ENCODE measurements at places on chromosomes 11 and 22.

DNA sequence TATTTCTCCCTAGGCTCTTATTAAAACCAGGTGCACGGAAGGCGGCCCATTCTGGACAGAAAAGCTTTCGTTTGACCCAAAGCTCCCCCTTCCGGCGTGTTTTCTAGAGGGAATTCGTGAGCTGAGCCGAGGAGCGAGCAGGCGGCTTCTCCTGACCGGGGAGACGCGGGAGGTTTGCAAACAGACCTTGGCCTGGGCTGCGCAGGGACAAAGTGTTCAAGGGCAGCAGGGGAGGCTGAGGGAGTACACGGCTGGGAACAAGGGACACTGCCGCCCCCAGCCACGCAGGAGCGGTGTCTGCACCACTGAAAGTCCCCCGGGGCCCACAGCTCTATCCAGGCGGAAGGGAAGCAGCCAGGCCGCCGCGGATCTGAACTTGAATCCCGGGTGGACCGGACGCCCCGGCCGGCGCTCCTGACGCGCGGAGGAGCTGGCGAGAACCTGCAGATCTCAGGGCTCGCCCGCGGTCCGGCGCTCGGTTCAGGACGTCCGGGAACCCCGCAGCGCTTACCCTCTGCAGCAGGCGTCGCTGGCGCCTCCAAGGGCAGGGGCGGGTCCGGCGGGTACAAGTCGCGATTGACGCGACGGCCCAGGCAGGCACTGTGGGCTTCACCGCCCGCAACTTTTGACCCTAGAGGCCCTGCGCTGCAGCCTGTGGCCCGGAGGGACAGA lies 101.9 kb downstream of the WT1 start:
- DNase-seq, result peak; percentile 50

DNA sequence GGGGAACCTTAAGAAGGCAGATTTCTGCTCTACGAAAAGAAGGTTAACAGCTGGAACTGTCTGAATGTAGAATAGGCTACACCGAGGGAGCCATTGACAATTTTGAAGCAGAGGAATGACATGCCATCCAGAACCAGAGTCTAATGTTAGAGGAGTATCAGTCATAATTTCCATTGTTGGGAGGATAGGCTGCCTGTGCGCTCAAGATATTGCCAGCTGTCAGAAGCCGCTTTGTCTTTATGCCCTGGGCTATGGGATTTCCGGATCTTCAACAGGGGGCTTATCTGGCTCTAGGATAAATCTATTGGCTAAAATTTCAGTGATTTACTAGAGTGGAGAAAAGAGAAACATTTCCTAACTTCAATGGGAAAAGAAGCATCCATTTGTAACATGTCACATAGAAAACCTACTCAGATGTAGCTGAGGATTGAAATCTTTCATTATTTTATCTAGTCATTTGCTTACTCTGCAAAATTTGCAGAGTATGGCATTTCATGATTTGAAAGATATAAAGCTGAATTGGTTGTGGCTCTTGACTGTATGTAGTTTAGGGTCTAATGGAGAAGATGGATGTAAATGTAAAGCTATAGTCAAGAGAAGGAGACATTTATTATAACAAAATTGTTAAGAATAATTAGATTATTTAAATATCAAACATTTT lies 78.9 kb downstream of the ANO3 start:
- DNase-seq, result no peak

DNA sequence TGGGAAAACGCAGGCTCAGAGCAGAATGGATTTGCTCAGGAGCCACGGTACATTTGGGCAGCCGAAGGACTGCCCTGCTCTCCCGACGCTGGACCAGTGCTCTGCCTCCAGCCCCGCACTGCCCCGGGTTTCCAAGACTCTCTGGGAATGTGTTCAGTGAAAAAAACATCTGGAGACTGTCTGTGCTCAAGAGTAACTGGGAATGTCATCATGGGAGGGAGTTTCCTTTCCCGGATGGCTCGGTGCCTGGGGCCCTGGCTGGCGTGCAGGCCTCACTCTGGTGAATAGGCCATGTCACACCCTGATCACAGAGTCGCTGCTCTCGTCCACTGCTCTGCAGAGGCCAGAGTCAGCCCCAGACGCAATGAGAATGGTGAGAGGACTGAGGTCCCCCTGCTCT lies 9.8 kb upstream of the APOL6 start:
- no peak for DNase-seq

DNA sequence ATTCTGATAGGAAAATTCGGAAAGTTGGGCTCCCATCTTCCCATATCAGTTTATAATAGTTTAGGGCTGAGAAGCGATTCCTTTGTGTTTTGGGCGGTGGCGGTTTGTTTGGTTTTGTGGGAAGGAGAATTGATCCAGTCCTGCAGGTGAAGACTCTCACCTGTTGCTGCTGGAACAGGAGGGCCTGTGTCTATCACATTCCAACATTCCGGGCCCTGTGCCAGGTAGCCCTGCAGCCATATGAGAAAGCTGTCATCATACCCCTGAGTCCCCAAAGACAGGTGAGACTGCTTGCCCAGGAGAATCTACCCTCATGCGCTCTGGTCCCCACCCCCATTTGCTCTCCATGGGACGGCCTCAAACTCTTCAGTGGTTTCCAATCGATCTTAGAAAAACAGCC lies 62.1 kb downstream of the TRAF6 start:
- no peak for DNase-seq

DNA sequence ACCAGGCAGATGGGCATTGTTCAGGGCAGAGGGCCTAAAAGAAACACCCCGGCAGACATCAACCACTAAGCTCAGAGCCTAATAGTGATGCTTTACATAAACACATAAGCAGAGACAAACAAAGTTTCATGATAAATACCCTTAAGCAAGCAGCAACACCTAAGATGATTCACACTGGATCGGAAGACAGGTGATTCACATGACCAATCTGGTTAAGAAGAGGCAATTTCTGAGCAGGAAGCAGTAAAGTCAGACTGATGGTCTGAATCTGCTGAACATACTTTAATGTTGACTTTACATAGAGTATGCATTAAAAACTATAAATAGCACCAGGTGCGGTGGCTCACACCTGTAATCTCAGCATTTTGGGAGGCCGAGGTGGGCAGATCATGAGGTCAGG lies 56.1 kb downstream of the SYN3 start:
- no peak for DNase-seq

DNA sequence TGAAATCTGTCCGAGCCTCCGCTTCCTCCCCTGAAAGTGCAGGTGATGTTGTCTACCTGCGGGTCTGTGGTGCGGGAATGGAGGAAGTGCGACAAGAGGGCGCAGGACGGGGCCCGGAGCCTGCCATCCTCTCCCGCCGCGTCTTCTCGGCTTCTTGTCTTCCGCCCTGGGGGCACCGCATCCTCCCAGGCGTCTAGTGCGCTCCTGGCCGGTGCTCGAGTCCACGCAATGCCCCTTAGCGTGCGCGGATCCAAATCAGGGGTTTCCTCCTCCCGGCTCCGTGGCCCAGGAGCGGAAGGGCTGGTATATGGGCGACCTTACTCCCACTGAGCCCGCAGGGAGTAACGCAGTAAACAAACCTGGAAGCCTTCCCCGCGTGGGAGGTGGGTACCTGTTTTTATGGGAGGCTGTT lies 405 bp downstream of the SFI1 start:
- DNase-seq, result no peak

GRCh38 chr11:134486106-134486505 lies 74.1 kb upstream of the B3GAT1 start:
- no peak for DNase-seq

- DNase-seq, result no peak
Observed at GRCh38 chr11:12721816-12722604, 47.8 kb downstream of the TEAD1 start.

GRCh38 chr22:25027043-25027906 lies 74.8 kb downstream of the KIAA1671 start:
- no peak for DNase-seq

DNA sequence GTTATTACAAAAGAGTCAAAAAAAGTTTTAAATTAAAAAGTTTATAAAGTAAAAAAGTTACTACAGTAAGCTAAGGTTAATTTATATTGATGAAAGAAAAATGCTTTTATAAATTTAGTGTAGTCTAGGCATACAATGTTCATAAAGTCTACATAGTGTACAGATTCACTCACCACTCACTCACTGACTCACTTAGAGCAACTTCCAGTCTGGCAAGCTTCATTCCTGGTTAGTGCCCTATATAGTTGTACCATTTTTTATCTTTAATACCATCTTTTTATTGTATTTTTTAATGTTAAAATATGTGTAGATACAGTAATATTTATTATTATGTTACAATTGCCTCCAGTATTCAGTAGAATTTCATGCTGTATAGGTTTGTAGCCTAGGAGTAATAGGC lies 2.6 kb upstream of the MMP10 start:
- no peak for DNase-seq

- DNase-seq, result no peak
Observed at GRCh38 chr11:28735511-28735910, 627.3 kb downstream of the METTL15 start.

- no peak for DNase-seq
Observed at GRCh38 chr11:93652161-93652597, 9.3 kb upstream of the CEP295 start.

GRCh38 chr22:18000441-18001039 lies 23.8 kb downstream of the MICAL3 start:
- no peak for DNase-seq

GRCh38 chr11:27115051-27115650 lies 74.5 kb downstream of the BBOX1 start:
- no peak for DNase-seq

DNA sequence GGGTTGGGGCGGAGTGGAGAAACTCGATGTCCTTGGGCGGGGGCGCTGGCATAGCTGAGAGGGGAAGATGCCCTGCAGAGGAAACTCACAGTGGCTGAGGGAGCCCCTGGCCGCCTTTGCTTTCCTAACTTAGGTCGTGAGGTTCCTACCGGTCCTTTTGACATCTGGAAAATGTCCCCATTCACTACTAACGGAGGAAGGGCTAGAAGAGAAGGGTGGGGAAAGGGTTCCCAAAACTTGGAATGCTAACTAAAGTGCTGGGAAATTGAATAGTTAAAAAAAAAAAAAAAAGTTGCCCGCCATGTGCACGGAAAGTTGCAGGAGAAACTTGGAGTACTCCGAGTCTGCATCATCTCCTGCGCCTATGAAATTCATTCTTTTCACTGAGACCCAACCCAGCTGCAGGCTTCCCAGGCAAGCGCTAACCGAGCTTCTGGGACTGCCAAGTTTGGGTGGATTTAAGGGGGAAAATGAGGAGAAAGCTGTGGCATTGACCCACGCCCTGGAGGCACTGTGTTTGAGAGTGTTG lies 796 bp downstream of the TIMP3 start:
- no peak for DNase-seq

- DNase-seq, result no peak
Observed at GRCh38 chr22:32842486-32842885, 41.0 kb downstream of the TIMP3 start.

DNA sequence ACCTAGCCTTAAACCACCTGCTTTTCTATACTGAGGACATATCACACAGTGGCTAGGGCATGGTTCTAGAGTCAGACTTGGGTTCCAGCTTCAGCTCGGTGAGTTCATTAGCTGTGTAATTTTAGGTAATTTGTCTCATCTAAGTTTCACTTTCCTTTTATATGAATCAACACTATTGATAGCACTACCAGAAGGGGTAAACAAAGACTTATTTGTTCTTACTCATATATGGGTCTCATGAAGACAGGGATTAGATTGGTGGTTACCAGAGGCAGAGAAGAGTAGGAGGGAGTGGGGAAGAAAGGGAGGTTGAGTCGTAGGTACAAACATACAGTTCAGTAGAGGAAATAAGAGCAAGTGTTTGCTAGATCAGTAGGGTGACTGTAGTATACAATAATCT lies 924.7 kb downstream of the OPCML start:
- no peak for DNase-seq

- DNase-seq, result no peak
Observed at GRCh38 chr11:78906566-78906965, 331.9 kb upstream of the NARS2 start.

DNA sequence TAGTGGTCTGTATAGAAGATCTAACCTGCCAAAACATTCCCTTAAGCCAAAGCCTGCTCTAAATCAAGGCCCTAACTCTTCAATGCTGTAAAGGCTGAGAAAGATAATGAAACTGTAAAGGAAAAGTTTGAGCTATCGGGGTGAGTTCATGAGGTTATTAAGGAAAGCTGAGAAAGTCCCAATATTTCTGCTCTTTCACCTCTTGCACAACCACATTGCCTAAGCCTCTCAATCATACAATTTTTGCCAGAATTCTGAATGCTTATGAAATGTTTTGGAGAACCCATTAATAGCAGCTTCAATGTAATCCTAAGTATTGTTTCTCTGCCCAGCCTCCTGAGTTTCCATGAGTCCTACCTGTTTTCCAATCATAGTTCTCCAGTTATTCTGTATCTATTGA lies 373.2 kb downstream of the LUZP2 start:
- no peak for DNase-seq

DNA sequence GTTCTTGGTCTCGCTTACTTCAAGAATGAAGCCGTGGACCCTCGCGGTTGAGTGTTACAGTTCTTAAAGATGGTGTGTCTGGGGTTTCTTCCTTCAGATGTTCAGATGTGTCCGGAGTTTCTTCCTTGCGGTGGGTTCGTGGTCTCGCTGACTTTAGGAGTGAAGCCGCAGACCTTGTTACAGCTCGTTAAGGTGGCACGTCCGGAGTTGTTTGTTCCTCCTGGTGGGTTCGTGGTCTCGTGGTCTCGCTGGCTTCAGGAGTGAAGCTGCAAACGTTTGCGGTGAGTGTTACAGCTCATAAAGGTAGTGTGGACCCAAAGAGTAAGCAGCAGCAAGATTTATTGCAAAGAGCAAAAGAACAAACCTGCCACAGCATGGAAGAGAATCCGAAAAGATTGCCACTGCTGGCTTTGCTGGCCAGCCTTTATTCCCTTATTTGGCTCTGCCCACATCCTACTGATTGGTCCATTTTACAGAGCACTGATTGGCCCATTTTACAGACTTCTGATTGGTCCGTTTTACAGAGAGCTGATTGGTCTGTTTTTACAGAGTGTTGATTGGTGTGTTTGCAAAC lies 27.1 kb upstream of the NXPE2 start:
- no peak for DNase-seq

GRCh38 chr11:57476047-57476756 lies 15.9 kb downstream of the RTN4RL2 start:
- no peak for DNase-seq

DNA sequence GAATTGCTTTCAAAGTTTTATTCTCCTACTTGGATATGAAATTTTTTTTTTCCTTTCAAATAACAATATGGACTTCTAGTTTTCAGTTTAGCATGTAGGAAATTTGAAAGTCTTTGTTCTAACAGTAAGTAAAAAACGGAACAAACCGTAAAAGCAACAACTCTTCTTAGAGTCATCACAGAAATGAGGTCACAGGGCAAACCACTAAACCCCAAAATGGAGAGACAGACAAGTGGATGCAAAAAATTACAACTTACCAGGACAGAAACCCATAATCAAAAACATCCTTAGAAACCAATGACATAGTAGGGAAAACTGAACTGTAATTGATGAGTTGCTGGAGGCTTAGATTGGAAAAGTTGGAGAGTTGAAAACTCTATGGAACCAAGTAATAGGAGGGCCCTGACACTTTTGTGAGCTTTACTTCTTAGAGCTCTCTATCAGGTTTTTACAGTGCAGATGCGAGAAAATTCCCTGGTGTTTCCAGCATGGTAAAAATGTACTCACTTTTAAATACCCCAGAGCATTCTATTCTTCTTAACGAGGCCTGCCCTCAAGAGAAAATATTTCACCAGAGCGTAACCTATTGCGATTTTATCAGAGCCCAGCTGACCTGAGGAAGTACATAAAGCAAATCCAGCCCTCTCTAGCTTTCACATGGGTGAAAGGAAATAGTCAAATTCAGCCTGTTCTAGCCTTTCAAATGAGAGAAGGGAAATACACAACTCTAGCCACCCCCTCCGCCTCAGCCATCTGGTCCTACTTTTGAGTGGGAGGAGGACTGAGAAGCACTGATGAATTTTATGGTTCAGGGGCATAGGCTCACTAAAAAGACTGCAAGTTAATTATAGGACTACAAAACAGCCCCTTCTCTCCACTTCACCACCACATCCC lies 39.1 kb downstream of the CASP12 start:
- no peak for DNase-seq

All from omental fat pad (tissue), 4 donors.